ENCODE measurements at places on chromosomes 5 and 9. TPM values are rescaled to one million over a fixed set of nuclear protein-coding genes. Genes with fewer than 3 reads are reported as not detected.
A peak's percentile ranks its signal among the peaks of the same experiment; 100 is the strongest.

DNA sequence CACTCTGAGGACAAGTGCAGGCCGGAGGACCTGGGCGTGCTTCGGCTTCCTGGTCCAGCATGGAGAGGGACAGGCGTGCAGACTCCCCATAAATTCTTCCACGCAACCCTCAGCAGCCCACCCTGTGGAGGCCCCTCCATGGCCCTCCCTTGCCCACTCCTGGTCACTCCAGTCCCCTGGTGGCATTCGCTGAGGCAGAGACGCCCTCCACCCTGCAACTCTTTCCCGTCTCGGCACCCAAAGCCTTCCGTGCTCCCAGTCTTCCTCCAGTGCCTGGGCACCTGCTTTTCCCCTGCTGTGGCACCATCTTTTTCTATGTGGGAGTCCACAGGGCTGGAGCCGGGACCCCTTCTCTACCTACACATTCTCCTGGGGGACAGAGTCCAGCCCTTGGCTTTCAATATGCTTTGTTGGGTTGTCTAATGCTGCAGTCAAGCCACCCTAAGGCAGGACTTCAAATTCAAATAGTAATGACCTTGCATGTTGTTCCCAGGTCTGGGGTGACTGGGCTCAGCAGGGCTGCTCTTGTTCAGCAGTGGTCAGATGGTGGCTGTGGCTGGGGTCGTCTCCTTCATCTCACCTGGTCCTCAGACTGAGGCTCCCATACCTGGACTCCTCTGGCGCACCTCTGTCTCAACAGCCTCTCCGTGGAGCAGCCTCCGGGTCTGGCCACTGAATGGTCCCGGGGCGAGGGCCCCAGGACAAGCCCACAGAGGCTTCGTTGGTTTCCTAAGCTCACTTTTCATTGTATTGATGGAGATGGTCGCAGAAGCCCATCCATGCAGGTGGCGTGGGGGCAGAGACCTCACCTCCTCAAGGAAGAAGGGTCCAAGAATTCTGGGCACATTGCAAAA is 15.2 kb downstream of the MRPL36 start:
- no peak overlapping the region for H3K4me3 ChIP-seq
- no peak overlapping the region for H3K27ac ChIP-seq
- DNase-seq: no peak
- no peaks in the 10 kb centered on the region for H3K4me1 ChIP-seq

DNA sequence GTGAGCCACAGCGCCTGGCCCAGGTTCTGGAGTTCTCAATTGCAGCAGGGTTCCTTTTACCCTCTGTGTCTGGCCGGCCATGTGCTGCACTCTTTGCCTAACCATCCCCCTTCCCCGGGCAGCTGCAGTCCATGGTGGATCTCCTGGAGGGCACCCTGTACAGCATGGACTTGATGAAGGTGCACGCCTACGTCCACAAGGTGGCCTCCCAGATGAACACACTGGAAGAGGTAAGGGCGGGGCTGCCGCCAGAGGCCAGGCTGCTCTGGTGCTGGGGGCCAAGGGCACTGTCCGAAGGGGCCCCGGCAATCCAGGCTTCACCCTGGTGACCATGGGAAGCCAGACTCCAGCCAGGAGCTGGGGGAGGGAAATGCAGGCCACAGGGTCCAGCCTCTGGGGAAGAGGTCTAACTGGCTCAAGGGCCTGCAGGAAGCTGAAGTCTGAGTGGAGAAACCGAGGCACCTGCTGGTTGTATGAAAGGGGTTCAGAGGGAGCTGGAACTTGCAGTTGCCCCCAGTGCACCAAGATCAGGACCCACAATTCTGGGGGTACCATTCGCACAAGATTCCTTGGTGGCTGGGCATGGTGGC is 18.1 kb downstream of the OLFML2A start:
- H3K27ac ChIP-seq: peak overlapping the region; percentile 63
- DNase-seq: no peak
- H3K4me1 ChIP-seq: peaks cover 8% of the 10 kb centered on the region
- H3K4me3 ChIP-seq: no peak overlapping the region
- no peaks in the 10 kb centered on the region for H3K27me3 ChIP-seq

GRCh38 chr5:82586181-82586580 is 308.0 kb upstream of the RPS23 start:
- H3K4me1 ChIP-seq: no peaks in the 10 kb centered on the region
- no peak overlapping the region for H3K27ac ChIP-seq
- H3K27me3 ChIP-seq: no peaks in the 10 kb centered on the region
- DNase-seq: no peak
- no peaks in the 10 kb centered on the region for H3K36me3 ChIP-seq

Gene ADAM19
- 17.1 TPM for total RNA-seq

Gene CNTLN
- 6.8 TPM for total RNA-seq

Gene ROR2
- total RNA-seq: 11.5 TPM

DNA sequence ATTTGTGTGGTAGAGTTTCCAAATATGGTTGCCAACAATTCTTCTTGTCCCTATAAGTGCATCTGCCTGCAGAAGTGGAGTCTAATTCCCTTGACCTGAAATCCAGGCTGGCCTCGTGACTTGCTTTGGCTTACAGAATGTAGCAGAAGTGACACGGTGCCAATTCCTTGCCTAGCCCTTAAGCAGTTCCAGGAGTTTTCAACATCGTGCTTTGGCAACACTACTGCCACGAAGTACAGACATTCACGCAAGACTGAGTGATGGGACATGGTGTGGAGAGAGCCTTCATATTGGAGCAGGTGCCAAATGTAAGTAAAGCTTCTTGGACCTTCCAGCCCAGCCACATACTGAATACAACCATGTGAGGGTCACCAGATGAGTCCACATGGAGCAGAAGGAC is 92.9 kb upstream of the NEK6 start:
- no peaks in the 10 kb centered on the region for H3K4me1 ChIP-seq
- H3K36me3 ChIP-seq: no peaks in the 10 kb centered on the region
- no peak for DNase-seq
- H3K27ac ChIP-seq: no peak overlapping the region

DNA sequence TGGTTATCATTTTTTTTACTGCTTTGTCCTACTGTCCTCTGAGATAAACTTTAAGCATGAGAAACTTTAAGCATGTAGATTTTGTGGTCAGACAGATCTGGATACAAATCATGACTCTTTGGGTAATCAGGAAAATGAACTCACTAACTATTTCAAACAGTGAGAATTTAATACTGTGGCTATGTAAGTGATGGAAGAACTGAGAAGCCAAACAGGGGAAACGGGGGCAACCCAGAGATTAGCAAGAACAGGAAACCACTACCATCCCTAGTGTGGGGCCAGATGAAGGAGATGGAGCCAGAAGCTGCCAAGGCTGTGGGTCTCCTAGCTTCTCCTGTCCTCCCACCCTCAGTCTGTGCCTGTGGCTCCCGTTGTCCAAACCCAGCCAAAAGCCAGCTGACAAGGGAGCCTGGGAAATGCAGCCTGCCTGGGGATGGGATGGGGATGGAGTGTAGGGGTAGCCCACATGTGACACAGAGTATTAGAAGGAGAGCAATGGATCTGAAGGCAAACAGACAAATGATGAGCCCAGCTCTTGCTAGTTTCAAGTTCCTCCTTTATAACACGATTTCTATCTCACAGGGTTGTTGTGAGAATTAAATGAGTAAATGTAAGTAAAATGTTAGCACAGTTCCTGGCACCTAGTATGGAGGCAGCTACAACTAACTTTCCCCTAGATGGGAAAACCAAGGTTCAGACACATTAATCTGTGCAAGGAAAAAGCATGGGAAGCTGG is 27.7 kb upstream of the CDC23 start:
- H3K4me3 ChIP-seq: no peak overlapping the region
- H3K36me3 ChIP-seq: no peaks in the 10 kb centered on the region
- H3K27ac ChIP-seq: no peak overlapping the region
- H3K4me1 ChIP-seq: peaks cover 17% of the 10 kb centered on the region

DNA sequence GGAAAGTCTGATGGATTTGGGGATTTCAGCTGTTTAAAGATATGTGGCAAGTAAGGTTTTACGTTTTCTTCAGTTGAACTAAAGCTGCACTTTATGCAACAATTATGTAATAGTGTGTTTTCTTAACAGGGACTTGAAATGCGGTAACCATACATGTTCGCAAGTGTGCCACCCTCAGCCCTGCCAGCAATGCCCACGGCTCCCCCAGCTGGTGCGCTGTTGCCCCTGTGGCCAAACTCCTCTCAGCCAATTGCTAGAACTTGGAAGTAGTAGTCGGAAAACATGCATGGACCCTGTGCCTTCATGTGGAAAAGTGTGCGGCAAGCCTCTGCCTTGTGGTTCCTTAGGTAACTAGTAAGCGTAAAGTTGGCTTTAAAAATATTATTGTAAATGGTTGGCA is 28.5 kb downstream of the NFX1 start:
- no peaks in the 10 kb centered on the region for H3K27me3 ChIP-seq
- H3K36me3 ChIP-seq: peaks cover 99% of the 10 kb centered on the region
- H3K27ac ChIP-seq: peak overlapping the region; percentile 21
- H3K4me3 ChIP-seq: no peak overlapping the region
- no peaks in the 10 kb centered on the region for H3K4me1 ChIP-seq

DNA sequence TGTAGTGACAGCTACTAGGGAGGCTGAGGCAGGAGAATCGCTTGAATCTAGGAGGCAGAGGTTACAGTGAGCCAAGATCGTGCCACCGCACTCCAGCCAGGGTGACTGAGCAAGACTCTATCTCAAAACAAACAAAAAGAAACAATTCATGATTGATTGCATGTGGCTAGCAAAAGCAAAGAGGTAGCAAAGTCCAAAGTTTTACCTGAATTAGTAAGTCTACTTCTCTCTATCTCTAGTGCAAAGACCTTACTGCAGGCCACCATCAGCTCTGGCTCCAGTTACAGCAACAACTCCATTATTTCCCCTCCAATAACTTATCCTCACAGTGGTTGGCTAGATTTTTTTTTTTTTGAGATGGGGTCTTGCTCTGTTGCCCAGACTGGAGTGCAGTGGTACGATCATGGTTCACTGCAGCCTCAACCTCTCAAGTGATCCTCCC is 6.2 kb upstream of the SAR1B start:
- no peaks in the 10 kb centered on the region for H3K27me3 ChIP-seq
- no peaks in the 10 kb centered on the region for H3K36me3 ChIP-seq
- no peak overlapping the region for H3K27ac ChIP-seq
- no peak for DNase-seq
- no peaks in the 10 kb centered on the region for H3K4me1 ChIP-seq

Gene ST6GALNAC4
- total RNA-seq: 62.5 TPM

- H3K4me1 ChIP-seq: no peaks in the 10 kb centered on the region
- no peak overlapping the region for H3K4me3 ChIP-seq
- DNase-seq: no peak
- no peaks in the 10 kb centered on the region for H3K36me3 ChIP-seq
These were observed 139.8 kb upstream of the SLC30A5 start for GRCh38 chr5:68953875-68954617.

Gene FOXD4L5
- not detected for total RNA-seq

DNA sequence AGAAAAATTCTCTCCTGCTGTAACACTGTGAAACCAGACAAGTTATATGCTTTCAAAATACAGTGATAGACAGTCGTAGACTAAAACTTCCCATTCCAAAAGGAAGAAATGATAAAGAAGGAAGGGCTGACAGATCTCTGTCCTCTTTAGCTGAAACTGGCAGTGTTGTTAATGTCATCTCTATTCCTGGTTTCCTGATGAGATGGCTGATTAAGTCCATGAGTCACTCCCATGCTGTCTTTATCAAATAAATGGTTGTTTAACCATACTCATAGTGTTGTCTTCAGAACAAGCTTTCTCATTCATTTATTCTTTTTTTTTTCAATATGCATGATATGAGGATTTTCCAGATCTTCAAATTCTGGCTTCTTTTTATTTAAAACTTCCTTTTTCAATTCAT is 952.2 kb upstream of the WWC1 start:
- H3K36me3 ChIP-seq: no peaks in the 10 kb centered on the region
- no peaks in the 10 kb centered on the region for H3K27me3 ChIP-seq
- H3K27ac ChIP-seq: no peak overlapping the region

Gene MZB1
- total RNA-seq: 10.6 TPM

DNA sequence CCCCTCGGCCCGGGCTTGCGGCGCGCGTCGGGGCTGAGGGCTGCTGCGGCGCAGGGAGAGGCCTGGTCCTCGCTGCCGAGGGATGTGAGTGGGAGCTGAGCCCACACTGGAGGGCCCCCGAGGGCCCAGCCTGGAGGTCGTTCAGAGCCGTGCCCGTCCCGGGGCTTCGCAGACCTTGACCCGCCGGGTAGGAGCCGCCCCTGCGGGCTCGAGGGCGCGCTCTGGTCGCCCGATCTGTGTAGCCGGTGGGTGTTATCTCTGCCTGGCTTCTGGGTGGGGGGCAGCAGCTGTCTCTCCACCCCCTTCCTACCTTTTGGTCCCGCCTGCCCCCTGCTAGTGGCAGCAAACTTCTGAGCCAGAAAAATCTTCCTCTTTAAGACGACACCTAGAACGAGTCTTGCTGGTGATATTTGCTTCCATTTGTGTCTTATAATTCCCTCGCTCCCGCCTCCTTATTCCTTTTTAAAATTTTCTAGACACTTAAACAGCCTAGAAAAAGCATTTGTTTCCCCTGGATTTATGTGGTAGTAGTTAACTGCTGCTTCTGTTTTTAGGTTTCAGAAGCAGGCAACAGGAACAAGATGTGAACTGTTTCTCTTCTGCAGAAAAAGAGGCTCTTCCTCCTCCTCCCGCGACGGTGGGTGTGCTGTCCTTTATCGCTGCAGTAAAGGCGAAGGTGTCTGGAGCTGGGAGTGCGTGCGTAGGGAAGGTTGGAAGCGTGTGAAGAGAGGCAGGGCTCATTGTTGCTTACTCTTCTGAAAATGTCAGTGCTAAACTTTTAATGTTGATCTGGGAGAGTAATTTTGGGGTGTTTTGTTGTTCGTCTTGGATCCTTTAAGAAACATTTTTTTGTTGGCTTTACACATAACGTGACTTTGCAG is 554 bp downstream of the JAK2 start:
- H3K36me3 ChIP-seq: no peaks in the 10 kb centered on the region
- H3K4me3 ChIP-seq: peak overlapping the region; percentile 81
- no peaks in the 10 kb centered on the region for H3K27me3 ChIP-seq
- peak overlapping the region; percentile 98 for H3K27ac ChIP-seq
- H3K4me1 ChIP-seq: peaks cover 20% of the 10 kb centered on the region

Gene LMAN2
- 155 TPM for total RNA-seq

DNA sequence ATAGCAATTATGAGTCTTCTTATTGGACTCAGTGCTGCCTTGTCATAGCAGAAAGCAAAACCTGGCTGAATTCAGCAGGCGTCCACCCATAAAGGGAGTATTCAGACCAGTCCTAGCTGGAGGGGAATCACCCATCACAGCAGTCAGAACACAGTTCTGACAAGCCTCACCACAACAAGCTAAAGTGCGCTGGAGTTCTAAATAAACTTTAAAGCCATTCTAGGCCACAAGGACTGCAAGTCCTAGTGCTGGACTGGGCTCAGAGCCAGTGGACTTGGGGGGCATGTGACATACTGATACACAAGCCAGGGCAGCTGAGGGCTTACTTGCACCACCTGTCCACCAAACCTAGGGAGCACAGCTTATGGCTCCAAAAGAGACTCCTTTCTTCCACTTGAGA is 115.3 kb upstream of the PCSK5 start:
- DNase-seq: no peak
- H3K27ac ChIP-seq: no peak overlapping the region
- no peaks in the 10 kb centered on the region for H3K27me3 ChIP-seq
- no peaks in the 10 kb centered on the region for H3K36me3 ChIP-seq

Gene ANKRD18B
- 1.3 TPM for total RNA-seq

Gene PELO
- 40.9 TPM for total RNA-seq

Gene KIAA0825
- 6.3 TPM for total RNA-seq

- peak; percentile 39 for DNase-seq
- H3K4me3 ChIP-seq: no peak overlapping the region
- H3K27ac ChIP-seq: peak overlapping the region; percentile 48
- peaks cover 45% of the 10 kb centered on the region for H3K4me1 ChIP-seq
These were observed 6.8 kb downstream of the NDST1 start for GRCh38 chr5:150514708-150515211.

GRCh38 chr5:177040814-177041420 is 18.4 kb downstream of the ZNF346 start:
- no peaks in the 10 kb centered on the region for H3K27me3 ChIP-seq
- no peak overlapping the region for H3K27ac ChIP-seq
- no peak for DNase-seq
- peaks cover 55% of the 10 kb centered on the region for H3K36me3 ChIP-seq

Data from left lung (tissue), 14 donors.